Retinal pigment epithelial cell (primary cell): ENCODE measurements at places on chromosomes 6 and 20.
A peak's percentile ranks its signal among the peaks of the same experiment; 100 is the strongest.

- no peak for DNase-seq
Measured at GRCh38 chr6:83854001-83854501, 891 bp downstream of the RIPPLY2 start.

- DNase-seq = no peak
Measured at GRCh38 chr6:82419859-82420258, 56.2 kb downstream of the TPBG start.

DNA sequence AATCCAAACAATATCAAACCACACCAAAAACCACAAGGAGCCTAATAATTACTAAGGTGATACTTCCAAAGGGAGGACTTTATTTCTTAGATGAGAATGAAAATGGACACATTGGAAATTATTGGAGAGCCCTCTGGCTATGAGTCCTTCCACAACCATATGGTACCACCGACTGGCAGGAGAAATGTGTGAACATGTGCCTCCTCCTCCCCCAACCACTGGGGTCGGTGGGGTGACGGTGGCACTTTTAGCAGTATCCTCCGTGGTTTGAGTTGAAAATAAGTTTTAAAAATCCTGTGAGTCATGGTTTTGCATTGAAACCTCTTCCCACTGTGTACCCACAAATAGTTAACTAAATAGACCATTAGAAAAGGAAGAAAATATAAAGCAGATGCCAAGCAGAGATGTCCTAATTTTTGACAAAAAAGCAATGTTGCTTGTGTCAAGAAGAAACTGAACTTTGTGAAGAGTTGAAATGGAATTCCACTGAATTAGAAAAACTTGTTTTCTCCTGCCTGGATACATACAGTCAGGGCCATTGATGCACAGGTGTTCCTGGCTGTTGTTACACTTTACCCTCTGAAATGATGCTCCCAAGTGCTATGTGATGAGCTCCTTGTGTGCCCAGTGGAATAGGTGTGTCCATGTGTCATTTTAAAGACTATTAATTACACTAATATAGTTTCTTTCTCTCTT lies 3.2 kb downstream of the EDN1 start:
- DNase-seq = no peak

- no peak for DNase-seq
Measured at GRCh38 chr6:44717431-44717830, 329.9 kb downstream of the CDC5L start.

DNA sequence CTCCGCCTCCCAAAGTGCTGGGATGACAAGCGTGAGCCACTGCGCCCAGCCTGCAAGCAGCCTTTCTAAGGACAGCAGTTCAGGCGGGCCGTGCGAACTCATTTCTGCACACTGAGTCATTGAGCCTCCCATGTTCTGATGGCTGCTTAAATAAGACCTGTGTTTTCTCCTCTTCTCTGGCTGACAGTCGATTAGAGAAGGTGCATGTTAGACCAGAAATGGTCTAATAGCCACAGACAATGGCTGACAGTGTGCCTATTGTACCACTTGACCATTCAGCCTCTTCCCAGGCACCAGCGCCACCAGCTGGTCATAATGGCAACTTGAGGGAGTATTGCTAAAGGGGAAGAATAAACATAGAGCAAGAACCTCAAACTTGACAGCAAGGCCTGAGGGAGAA lies 6.2 kb downstream of the CST11 start:
- DNase-seq = no peak

DNA sequence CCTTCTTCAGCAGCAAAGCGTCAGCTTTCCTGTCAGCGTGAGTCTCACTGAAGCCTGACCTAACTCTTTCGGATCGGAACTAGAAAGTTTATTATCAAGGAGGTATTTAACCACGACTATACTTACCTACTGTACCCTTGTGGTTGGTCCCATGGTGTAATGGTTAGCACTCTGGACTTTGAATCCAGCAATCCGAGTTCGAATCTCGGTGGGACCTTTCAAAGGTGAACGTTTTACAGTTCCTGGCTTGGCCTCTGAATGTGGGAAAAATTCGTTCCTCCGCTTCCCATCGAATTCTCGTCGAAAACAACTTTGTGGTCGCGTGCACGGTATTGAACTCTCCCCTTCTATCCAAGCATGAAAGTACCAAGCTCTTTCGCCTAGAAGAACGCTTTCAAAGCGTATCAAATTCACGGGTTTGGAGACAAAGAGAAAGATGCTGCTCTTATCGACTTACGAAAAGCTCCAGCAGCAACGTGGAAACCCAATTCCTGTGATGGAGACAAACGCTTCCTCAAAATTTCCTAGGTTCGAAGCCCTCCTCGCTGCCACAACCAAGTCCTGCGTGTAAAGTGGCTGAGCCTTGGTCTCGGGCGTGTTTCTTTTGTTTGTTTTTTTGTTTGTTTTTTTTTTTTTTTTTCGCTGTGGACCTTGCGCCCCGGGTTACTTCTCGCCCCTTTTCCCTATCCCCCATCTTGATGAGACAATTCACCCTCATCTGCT lies 63.7 kb downstream of the GPX5 start:
- DNase-seq = peak; percentile 79

DNA sequence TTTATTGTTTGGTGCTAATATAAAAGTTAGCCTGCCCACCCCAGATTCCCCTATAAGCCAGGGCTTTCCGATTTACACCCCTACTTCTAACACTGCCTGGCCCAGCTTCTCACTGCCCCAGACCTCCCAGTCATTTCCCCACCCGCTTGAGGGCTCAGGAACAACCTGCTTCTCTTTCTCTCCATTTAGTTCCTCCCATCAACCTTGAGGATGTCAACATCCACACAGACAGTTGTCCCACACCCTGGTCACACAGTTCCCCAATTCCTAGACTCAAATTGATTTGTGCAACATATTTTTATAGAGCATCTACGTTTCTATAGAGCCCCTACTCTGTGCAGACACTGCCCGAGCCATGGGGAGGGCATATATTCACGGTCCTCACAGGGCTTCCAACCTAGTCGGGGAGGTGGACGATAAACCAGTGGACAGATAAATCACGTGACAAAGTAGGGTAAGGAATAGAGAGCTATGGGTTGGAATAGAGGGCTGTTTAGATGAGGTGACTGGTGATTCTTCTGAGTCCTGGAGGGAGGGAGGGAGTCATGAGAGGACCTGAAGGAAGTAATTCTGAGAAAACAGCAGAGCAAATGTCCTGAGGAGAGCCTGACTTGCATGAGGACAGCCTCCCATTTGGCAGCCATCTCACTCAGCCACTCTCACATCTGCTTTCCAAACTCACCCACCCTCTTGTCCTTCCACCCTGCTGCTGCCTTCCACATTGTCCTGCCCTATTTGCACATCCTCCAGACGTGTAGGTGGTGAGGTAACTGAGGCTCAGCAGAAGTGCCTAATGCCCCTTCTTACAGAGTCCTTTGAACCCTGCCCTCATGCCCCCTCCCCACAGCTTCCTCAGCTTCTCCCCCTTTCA lies 6.3 kb downstream of the GABRR2 start:
- no peak for DNase-seq
